Fibroblast of skin of right biceps (primary cell): ENCODE measurements at places on chromosomes 5 and 9.

GRCh38 chr9:117458066-117458465, 43.2 kb upstream of the ASTN2 start:
- DNase-seq, result no peak

GRCh38 chr9:23615569-23615968, 210.5 kb downstream of the ELAVL2 start:
- no peak for DNase-seq

- no peak for DNase-seq
Observed at GRCh38 chr5:102737161-102737560, 17.9 kb upstream of the PAM start.

- peak; percentile 38 for DNase-seq
Observed at GRCh38 chr5:33807771-33808170, 84.0 kb downstream of the ADAMTS12 start.

DNA sequence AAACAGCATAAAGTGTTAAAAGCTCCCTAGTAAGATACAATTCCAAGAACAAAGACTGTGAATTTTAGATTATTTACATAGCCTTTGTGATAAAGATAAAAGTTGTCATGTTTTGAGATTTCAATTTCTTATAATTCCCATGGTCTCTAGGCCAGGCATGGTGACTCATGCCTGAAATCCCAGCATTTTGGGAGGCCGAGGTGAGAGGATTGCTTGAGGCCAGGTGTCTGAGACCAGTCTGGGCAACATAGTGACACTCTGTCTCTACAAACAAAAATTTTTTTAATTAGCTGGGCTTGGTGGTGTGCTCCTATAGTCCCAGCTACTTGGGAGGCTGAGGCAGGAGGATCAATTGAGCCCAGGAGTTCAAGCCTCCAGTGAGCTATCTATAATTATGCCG, 48.1 kb downstream of the BDP1 start:
- no peak for DNase-seq

- peak; percentile 88 for DNase-seq
Observed at GRCh38 chr5:41414598-41414997, 95.8 kb downstream of the PLCXD3 start.

DNA sequence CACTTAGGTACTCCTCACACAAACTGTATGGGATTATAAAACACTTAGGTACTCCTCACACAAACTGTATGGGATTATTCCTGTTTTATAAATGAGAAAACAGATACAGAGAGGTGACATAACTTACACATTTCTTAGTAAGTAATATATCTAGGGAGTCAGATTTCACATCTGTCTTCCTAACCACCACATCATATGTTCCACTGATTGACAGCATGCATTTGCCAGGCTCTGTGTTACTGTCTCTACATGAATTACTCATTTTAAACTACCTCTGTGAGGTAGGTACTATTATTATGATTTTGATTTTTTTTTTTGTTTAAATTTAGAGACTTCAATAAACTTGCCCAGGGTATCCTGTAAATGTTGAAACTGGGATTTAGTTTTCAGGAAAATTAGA, 232.7 kb downstream of the CCDC171 start:
- no peak for DNase-seq

GRCh38 chr9:89379508-89380115, 61.3 kb downstream of the SECISBP2 start:
- DNase-seq, result no peak

- DNase-seq, result no peak
Observed at GRCh38 chr9:19935422-19935821, 146.6 kb upstream of the SLC24A2 start.

DNA sequence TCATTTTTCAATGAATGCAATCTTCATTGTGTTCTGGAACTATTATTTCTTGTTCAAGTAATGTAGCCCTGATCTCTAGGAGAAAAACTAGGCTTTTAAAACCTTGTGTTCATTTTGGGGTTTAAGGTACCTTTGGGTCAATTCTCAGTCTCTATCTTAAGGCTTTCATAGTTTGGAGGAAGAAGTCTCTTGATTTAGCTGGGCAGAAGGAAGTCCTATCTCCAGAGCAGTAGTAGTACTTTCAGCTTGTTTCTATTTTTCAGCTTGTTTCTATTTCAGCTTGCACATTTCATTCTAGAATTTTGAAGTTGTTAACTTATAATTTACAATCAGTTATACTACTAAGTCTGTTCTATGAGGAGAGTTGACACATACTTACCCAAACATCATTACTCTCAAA, 15.2 kb downstream of the CSNK1G3 start:
- no peak for DNase-seq

GRCh38 chr5:1135696-1136525, 24.0 kb upstream of the SLC12A7 start:
- DNase-seq, result no peak

DNA sequence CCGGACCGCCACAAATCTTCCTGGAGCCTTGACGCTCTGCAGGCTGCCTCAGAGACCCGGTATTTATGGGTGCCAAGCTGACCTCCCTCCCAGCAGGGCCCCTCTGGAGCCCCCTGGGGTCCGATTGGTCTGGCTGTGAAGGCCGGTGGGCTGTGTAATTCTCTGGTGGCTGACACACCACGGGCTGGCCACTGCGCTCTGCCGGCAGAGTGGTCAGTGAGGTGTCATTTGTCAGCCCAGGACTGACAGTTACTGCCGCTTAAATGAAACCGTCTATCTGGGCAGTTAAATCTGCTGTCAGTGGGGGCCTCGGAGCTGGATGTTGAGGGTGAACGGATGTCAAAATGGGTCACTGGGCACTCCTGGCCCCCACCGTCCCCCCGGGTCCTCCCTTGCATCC, 10.7 kb downstream of the NR5A1 start:
- DNase-seq, result no peak

- DNase-seq, result no peak
Observed at GRCh38 chr9:78015241-78015640, 16.4 kb downstream of the GNAQ start.

DNA sequence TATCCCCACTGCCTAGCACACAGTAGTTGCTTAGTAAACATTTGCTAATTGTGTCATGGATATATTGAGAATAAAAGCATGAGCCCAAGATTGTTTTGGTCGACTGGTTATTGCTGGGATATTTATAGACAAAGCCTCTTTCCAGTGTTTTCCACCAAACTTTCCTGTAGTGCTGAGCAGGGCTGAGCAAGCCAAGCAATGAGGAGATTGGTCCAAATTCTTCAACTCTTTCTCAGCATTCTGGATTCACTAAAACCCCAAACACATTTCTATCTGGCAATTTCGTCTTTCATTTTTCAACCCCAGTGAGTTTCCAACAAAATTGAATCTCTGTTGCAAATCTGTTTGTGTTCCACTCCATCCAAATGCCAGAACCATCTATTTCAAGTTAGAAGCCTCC, 31.9 kb upstream of the TARS1 start:
- DNase-seq, result no peak

- DNase-seq, result no peak
Observed at GRCh38 chr5:135100011-135100410, 66.0 kb upstream of the PITX1 start.
